KBM-7 (cell line): ENCODE measurements at places on chromosomes 3 and 15.

- no peak for DNase-seq
Measured at GRCh38 chr3:94735354-94735753, 672.5 kb downstream of the NSUN3 start.

DNA sequence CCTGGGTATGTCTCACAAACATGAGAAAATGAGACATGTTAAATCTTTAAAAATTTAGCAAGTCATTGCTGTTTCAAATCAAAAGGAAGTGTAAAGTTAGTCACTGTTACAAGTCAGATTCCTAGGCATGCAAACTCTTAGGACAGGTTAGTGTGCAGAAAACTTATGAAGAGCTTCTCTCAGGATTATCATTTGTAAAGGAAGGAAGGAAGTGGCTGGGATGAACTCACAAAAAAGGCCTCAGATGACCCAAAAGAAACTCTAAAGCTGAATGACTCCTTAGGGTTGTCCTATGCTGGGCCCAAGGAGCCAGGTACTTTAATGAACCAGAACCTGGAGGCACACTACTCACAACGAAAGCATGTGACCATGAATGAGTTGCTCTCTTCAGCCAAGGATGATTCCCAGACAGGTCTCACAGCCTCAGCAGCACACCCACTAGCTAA, 25.0 kb downstream of the MSL2 start:
- DNase-seq: peak; percentile 15

DNA sequence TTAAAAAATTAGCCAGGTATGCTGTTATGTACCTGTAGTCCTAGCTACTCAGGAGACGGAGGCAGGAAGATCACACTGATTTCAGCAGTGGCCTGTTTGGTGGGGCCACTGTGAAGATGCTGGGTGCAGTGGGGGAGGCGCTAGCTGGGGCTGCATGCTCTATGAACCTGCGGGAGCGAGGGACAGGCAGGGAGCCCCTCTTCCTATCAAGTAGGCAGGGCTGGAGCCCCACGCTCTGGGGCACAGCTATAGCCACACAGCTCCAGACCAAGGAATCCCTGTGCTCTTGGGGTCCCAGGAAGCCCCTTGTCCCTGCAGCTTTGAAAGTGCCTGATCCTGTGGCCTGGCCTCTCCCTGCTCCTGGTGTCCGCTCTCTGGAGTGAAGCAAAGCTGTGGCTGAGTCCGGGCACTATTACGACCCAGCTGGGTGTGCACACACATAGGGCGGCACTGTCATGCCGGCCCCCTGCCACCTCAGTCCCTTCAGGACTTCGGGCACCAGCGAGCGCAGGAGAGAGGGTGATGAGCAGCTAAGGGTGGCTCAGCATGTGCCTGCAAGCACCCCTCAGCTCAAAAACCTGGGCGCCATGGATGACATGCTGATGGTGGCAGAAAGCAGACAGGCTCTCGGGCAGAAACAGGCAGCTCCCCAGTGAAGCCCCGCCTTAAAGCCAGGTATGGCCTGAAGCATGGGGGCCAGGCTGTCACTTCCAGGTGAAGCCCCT, 262.6 kb downstream of the TBC1D5 start:
- DNase-seq: no peak

DNA sequence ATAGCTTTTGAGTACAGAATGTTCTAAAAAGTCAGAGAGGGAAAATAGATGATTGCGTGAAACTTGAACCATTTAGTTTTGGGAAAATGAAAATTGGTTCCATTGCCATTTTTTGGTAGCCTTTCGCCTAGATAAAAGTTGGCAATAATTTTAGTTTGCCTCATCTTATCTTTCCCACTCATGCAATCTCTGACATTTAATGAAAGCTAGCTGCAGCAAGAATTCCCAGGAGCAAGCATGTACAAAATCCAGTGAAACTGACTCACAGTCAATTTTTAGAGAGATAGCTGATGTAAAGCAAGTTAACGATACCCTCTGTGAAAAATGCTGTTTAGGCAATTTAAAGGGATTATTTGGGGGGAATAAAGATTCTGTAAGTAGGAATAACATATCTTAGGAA, 797.4 kb downstream of the GRM7 start:
- no peak for DNase-seq

DNA sequence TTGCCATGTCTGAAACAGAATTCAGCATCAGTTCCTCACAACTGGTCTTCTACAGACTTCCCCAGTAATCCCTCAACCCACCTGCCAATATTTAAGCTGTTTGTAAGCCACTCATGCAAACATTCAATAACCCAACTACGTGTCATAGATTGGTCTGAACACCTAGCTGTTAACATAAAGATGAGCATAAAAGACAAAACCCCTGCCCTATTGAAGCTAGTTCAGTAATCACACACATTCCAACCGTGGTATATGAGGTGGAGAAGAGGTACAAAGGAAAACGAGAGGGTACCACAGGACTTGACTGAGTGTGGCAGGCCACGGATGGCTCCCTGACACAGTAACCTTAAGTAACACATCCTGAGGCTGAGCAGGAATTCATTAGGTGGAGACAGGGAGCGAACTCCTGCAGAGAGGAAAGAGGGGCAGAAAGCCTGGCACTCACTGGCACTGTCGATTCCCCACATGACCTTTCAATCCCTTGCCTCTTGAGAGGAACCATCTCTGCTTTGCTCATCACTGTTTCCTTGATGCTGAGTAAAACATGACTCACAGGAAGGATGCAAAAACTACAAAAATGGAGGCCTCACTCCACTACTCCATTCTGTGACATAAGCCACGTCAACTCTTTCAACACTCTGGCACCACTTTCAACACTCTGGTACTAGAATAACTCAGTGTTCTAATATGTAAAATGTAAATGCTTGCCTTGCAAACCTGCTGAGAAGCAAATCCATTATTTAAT, 31.3 kb downstream of the RPN1 start:
- no peak for DNase-seq
